Activated CD4-positive, alpha-beta memory T cell treated with anti-CD3 and anti-CD28 coated beads, Interleukin-2, amount 10 ng/mL, durations not matched to agents 7 days and 5 days (primary cell): ENCODE measurements at places on chromosomes 1 and 21.

GRCh38 chr1:112262316-112262715, 133.7 kb upstream of the CTTNBP2NL start:
- no peak for DNase-seq

DNA sequence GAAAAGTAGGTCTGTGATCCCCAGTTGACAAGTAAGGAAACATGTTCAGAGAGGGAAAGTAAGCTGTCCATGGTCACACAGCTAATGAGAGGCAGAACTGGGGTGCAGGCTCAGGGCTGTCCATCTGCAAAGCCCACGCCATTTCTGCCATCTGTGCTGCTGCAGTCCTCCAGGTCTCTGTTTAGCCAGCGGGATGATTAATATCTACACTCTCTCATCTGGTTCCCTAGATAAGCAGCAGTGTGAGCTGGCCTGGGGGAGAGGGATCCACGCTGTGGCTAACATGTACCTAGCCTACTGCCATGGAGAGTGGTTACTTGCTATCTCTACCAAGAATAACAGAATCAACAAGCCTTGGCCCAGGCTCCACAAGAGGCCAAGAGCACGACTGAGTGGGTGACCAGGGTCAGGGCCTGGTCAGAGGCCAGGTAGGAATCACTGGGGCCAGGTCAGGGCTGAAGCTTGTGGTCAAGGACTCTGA, 75.2 kb downstream of the TRABD2B start:
- DNase-seq: no peak

- no peak for DNase-seq
Observed at GRCh38 chr1:164834641-164835040, 275.7 kb downstream of the PBX1 start.

DNA sequence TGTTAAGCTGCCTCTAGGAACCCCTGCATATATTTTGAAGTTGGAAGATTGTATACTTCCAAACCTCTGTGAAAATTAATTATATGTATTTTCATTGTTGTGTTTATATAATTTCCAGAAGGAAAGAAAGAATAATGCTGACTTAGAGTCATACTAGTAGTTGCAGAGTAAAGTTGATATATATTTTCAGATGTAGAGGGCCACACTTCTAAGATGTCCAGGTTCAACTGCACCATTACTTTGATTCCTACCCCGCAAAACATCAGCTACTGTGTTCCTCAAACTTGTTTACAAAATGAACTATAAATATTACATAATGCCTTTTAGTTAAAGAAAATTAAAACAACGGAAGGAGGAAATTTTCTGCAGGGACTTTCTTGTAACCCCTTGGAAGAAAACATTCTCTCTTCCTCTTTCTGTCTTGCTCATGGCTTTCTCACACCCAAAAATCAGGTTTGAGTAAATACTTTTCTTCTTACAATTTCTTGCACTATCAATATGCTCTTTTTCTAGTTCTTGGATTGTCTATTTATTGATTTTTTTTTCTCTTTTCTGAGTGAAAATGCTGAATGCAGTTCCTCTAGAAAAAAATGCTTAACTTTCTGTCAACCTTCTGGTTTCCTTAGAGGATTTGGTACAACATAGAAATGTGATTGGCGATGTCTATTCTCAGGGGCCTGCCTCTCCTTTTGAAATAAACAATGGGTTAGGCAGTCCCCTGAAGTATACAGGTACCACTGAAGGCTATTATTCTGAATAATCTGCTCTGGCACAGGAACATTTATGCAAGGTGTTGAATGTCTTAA, 867.8 kb downstream of the TTLL7 start:
- no peak for DNase-seq

GRCh38 chr1:99525331-99525730, 120.6 kb upstream of the PALMD start:
- no peak for DNase-seq

DNA sequence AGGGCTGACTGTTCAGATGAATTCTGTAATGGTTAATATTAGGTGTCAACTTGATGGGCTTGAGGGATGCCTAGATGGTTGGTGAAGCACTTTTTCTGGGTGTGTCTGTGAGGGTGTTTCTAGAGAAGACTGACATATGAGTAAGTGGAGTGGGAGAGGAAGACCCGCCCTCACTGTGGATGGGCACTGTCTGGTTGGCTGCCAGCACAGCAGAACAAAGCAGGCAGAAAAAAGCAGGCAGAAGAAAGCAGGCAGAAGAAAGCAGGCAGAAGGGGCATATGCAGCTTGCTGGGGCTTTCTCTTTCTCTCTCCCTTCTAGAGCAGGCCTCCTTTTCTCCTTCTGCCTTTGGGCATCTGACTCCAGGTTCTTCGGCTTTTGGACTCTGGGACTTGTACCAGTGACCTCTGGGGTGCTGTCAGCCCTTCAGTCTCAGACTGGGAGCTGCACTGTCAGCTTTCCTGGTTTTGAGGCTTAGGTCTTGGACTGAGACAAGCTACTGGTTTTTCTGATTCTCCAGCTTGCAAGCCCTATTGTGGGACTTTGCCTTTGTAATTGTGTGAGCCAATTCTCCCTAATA, 42.9 kb upstream of the CD2 start:
- DNase-seq: no peak

DNA sequence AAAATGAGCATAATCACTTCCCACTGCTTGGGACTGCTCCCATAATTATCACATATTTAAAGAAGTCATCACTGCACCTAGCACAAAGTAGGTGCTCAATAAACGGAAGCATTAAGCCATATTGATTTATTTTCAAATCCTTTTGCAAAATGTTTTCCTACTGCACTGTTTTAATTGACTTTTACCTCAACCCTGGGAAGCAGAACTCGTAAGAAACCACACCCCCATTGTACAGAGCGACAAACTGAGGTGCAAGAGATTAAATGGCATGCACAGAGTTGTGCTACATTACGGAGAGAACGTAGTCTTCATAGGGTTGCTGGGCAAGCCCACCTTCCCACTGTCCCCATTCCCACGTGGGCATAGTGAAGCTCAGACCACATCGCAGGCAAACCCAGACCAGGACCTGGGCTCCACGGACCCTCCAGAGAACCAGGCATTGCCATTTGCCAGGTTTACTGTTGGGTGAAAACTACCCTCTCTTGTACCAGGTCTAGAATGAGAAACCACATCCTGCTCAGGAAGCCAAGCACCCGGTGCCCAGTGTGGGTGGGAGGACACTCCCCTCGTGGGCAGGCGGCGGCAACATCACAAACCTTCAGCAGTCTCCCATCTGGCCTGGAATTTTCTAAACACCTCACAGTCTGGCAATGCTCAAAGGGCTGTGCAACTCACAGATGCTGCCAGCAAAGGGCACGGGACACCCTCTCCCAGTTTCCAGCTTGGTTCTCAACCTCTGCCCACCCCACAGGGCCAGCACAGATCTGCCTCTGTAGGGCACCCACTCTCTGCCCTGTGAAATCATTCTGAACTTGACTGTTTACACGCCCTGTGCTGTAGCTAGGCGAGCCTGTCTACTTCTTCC, 8.2 kb downstream of the IFFO2 start:
- DNase-seq: peak; percentile 63

DNA sequence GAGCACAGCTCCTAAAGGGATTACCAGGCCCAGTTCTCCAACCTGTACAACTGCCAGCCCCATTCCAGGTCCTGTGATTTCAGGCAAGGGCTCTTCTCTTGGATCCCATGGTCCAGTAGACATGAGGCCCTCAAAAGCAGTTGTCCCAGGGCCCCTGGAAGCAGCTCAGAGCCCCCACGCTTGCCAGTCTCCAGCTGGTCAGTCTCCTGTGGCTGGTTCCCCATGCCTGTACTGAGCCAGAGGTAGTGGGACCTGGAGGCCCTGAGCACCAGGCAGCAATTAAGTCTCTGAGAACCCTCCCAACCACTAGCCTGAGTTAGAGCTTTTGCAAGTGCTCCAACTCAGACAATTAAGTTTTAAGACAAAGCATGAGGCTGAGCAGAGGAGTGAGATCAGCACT, 36.9 kb downstream of the CDC42BPA start:
- DNase-seq: no peak

GRCh38 chr1:227793079-227793947, 22.2 kb upstream of the PRSS38 start:
- DNase-seq: no peak

DNA sequence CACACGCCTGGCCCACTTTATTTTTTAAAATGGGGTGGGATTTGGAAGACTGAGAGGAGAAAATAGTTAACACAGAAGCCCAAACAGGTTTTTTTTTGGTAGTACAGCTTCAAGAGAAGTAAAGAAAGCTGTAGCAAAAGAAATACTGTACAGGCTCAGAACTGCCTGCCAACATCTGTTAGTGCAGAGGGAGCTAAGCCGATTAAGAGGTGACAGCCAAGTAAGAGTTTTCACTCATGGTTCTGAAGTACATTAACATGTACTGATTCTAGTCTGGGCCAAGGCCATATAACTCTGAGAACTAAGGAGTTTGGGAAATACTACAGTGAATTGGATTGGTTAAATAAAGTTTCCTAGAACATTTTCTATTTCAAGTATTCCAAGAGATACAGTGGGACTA, 51.6 kb downstream of the EIF2B3 start:
- no peak for DNase-seq
